ENCODE measurements at places on chromosomes 5 and 9.

GRCh38 chr9:18911714-18912342, 121.2 kb downstream of the SAXO1 start:
- H3K36me3 ChIP-seq, result no peaks in the 10 kb centered on the region
- no peaks in the 10 kb centered on the region for H3K4me1 ChIP-seq
- no peak for DNase-seq
- H3K27ac ChIP-seq, result no peak overlapping the region
- no peak overlapping the region for H3K4me3 ChIP-seq
- peaks cover 8% of the 10 kb centered on the region for H3K27me3 ChIP-seq

DNA sequence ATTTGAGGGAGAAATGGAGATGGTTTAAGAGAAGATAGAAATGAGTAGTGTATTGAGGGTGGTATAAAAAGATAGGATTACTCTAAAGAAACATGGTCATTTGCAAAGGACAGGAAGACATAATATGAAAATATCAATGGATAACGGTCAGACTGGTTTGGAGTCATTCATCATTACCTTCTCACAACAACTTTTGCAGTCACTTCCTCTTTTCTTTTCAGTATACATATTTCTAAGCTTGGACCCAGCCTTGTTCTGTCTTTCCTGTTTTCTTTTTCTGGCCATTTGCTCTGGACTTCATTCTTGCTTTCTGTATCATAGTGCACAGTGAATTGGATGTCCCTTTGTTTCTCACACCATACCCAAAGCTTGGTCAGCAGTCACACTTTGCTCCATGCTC, 966.5 kb upstream of the TYRP1 start:
- no peak for DNase-seq
- no peaks in the 10 kb centered on the region for H3K36me3 ChIP-seq
- H3K27ac ChIP-seq, result no peak overlapping the region
- no peaks in the 10 kb centered on the region for H3K4me1 ChIP-seq
- no peak overlapping the region for H3K4me3 ChIP-seq
- no peaks in the 10 kb centered on the region for H3K27me3 ChIP-seq

- no peaks in the 10 kb centered on the region for H3K36me3 ChIP-seq
- H3K27ac ChIP-seq, result no peak overlapping the region
- DNase-seq, result no peak
- peaks cover 8% of the 10 kb centered on the region for H3K4me1 ChIP-seq
These were observed 62.7 kb upstream of the NR5A1 start for GRCh38 chr9:124569942-124570341.

DNA sequence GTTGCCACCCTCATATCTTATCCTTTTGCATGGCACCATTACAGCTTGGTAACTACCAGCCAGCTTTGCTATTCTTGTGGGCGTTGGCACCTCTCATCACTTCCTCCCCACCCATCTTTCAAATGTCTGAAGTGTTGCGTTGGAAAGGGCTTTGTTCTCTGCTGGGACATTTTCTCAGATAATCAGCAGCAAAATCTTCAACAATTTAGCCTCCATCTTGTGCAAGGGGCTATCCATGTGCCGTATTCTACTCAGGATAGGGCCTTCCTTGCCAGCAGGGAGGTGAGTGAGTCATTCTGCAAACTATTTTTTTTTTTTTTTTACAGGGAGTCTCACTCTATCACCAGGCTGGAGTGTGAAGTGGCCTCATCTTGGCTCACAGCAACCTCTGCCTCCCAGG, 62.1 kb upstream of the NUDT12 start:
- no peak overlapping the region for H3K4me3 ChIP-seq
- H3K27me3 ChIP-seq, result no peaks in the 10 kb centered on the region
- no peak overlapping the region for H3K27ac ChIP-seq
- H3K36me3 ChIP-seq, result no peaks in the 10 kb centered on the region

DNA sequence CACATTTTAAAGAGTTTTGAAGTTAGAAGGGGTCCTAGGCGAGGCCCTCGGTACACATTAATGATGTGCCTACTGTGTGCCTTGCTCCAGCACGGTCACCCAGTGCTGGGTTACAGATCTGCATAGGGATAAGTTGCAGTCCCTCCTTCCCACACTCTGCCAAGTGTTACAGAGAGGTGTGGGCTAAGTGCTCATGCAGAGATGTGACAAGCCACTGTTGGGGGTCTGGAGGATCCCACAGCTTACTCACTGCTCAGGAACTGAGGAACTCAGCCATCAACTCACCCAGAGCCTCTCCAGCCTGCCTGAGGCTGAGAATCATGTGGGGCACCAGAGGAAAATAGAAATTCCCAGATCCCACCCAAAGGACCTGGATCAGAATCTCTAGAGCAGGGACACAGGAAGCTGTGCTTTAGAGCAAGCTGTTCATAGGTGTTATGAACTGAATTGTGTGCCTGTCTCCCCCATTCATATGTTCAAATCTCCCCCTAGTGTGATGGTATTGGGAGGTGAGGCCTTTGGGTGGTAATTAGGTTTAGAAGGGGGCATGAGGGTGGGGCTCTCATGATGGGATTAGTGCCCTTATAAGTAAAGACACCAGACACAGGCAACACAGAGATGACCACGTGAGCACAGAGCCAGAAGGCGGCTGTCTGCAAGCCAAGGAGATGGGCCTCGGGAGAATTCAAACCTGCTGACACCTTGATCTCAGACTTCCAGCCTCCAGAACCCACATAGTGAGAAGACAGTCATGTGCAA, 164.1 kb downstream of the HSD17B3 start:
- peaks cover 12% of the 10 kb centered on the region for H3K4me1 ChIP-seq
- H3K36me3 ChIP-seq, result no peaks in the 10 kb centered on the region
- no peaks in the 10 kb centered on the region for H3K27me3 ChIP-seq
- H3K4me3 ChIP-seq, result peak overlapping the region; percentile 61
- no peak for DNase-seq

GRCh38 chr9:89822996-89823395, 218.2 kb downstream of the GADD45G start:
- peaks cover 28% of the 10 kb centered on the region for H3K4me1 ChIP-seq
- H3K36me3 ChIP-seq, result peaks cover 1% of the 10 kb centered on the region
- no peak overlapping the region for H3K27ac ChIP-seq
- H3K4me3 ChIP-seq, result no peak overlapping the region

- H3K36me3 ChIP-seq, result no peaks in the 10 kb centered on the region
- peaks cover 12% of the 10 kb centered on the region for H3K27me3 ChIP-seq
- no peak overlapping the region for H3K27ac ChIP-seq
- no peak overlapping the region for H3K4me3 ChIP-seq
- DNase-seq, result no peak
These were observed 52.3 kb upstream of the RARS1 start for GRCh38 chr5:168434001-168434400.

DNA sequence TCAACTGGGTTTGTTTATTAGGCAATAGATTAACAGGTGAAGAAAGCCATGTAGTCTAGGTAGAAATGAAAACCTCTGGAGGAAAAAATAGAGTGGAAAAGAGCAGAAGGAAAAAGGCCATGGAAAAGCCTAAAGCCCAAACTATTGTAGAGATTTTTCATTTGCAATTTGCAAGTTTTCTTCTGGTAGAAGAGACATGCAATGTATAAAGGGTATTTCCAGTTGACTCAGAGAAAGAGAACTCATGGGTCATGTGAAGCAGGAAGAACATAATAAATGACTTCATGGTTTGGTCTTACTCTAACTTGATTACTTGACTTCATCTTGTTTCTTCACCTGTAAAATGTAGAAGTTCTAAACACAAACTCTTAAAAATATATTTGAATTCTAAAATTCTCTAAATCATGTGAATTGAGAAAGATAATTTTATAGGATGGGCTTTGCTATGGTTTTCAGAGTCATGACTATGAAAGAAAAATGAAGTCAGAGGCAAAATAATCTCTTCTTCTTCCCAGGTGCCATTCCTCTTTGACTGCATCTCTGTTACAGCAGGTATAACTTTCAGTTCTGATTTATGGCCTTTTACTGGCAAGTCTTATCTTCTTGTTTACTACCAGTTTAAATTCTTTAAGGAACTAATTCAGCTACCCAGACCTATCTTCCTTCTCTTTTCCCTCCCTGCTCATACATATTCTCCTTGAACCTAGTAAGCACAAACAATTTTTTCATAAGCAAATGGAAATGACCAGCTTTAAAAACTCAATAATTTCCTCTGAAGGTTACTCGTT, 47.7 kb upstream of the TMC1 start:
- no peak overlapping the region for H3K4me3 ChIP-seq
- peak overlapping the region; percentile 63 for H3K27ac ChIP-seq
- no peaks in the 10 kb centered on the region for H3K36me3 ChIP-seq
- DNase-seq, result no peak

GRCh38 chr9:91811024-91811909, 138.8 kb downstream of the ROR2 start:
- H3K27me3 ChIP-seq, result peaks cover 1% of the 10 kb centered on the region
- no peak for DNase-seq
- H3K36me3 ChIP-seq, result no peaks in the 10 kb centered on the region
- no peaks in the 10 kb centered on the region for H3K4me1 ChIP-seq
- H3K27ac ChIP-seq, result no peak overlapping the region
- no peak overlapping the region for H3K4me3 ChIP-seq

DNA sequence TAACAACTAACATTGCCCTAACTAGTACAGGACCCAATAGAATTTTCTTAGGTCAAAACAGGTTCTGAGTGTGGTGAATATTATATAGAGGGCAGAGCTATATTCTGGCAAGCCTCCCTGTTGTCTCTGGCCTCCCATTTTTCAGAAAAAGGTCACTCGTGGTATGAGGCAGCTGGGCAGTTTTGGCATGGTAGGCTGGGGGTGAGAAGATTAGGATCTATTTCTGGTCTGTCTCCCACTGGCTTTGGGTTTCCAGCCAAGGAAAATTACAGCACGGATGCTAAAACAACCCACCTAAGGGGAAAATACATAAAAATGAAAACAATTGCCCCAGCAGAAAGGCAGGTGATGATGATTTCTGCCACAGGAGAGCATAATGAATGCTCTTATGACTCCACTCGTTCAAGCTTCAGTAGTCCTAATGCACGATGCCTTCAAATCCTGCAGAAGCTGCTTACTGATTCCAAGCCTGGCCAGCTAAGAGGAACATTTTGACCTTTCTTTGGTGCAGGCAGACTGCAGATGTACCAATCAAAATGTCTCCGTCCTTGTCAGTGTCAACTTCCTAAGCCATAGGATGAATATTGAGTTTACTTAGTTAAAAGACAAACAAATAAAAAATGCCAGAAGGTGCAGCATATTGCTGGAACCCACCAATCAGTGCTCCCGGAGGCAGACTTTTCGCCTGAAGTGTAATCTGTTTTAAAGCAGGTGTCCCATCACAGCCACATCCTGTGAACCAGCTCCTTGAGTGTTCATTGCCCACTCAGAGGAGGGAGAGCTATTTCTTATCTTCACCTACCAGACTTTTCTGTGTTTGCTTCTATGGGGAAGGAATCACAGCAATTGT, 435.4 kb downstream of the ZSWIM6 start:
- DNase-seq, result no peak
- no peak overlapping the region for H3K4me3 ChIP-seq
- H3K27me3 ChIP-seq, result peaks cover 16% of the 10 kb centered on the region
- H3K36me3 ChIP-seq, result no peaks in the 10 kb centered on the region
- H3K4me1 ChIP-seq, result no peaks in the 10 kb centered on the region

DNA sequence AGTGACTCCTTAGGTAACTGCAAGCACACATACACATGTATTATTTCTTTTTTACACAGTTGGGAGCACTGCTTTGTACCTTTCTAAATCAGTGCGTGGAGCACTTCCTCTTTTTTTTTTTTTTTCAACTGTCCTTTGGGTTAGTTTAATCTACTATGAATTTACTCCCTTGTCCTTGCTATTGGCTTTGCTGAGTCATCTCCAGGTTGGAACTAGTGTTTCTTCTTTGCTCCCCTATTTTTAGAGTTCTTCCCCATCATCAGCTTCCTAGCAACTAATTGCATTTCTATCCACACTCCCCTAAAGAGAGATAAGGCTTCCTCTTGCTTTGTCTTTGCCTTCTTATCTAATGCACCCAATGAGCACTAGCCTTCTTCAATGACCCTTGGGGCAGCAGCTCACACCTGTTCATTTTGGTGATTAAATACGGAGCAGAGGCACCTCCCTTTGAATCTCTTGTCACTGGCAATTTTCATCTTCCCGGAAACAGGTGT, 24.3 kb downstream of the S100Z start:
- H3K4me1 ChIP-seq, result peaks cover 12% of the 10 kb centered on the region
- no peak overlapping the region for H3K4me3 ChIP-seq

- no peak overlapping the region for H3K27ac ChIP-seq
- DNase-seq, result no peak
- H3K4me3 ChIP-seq, result no peak overlapping the region
These were observed 114.4 kb upstream of the ZNF366 start for GRCh38 chr5:72621576-72621975.

DNA sequence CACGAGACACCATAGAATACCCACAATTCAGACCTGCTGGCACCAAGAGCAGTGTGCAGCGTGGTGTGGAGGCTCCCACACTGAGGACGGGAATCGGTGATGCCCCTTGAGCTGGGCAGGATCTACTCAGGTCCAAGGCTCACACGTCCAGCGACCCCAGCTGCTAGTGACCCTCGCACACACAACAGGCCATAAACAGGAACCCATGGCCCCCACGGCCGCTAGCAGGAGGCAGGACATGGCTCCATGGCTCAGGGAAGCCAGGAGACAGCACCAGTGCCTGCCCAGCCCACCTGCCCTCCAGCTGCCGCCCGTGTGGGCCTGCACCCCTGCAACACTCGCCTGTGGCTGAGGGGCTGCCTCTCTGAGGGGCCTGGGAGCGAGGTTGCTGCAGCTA, 43.4 kb upstream of the SLC9A3 start:
- H3K4me3 ChIP-seq, result no peak overlapping the region

GRCh38 chr9:126549246-126550006, 64.3 kb upstream of the LMX1B start:
- no peak for DNase-seq
- no peak overlapping the region for H3K27ac ChIP-seq
- no peaks in the 10 kb centered on the region for H3K27me3 ChIP-seq
- H3K36me3 ChIP-seq, result no peaks in the 10 kb centered on the region
- H3K4me1 ChIP-seq, result no peaks in the 10 kb centered on the region

DNA sequence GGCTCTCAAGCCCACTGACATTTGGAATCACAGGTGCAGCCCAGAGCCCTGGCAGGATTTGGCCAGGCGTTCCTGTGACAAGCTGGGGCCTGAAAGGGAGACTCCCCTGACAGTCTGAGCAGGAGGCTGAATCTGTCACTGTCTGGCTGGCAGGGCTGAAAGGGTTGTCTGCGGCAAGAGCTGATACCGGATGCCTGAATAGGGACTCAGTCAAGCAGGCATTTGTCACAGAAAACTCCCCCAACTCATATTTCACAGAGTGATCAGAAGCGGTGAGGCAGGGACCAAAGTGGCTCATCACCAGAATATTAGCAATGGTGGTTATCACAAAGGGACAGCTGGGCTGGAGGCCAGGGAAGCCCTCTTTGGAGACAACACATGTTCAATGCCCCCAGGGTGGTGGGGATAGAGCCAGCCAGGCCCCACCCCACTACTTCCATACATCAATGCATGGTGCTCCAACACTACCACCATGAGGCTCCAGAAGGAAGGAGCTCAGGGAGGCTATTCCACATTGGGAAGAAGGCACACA, 295.5 kb downstream of the DTWD2 start:
- H3K27ac ChIP-seq, result no peak overlapping the region
- H3K4me1 ChIP-seq, result no peaks in the 10 kb centered on the region
- H3K27me3 ChIP-seq, result no peaks in the 10 kb centered on the region
- no peak for DNase-seq

DNA sequence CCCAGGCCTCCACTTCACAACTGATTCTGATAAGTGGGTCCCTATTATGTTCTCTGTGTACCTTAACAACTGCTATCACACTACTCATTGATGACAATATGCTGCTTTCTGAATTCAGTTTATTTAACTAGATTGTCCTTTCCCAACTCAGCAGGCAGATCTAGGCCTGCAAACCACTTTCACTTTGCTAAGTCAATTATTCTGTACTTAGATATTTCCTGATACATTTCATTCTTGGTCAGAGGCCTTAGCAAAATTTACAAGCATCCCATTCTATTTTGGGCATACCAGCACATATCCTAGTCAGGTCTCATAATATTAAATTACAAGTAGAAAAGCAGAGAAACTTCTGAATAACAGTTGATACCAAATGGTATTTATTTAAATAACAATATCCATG, 235.7 kb upstream of the HAPLN1 start:
- no peaks in the 10 kb centered on the region for H3K27me3 ChIP-seq
- no peaks in the 10 kb centered on the region for H3K4me1 ChIP-seq
- H3K4me3 ChIP-seq, result no peak overlapping the region
- H3K36me3 ChIP-seq, result no peaks in the 10 kb centered on the region
